Glutamatergic neuron (in vitro differentiated cells): ENCODE measurements at places on chromosomes 3 and 15. TPM values are rescaled to one million over a fixed set of nuclear protein-coding genes. Genes with fewer than 3 reads are reported as not detected.

GRCh38 chr15:59812889-59813288, 123.8 kb upstream of the BNIP2 start:
- H3K4me3 ChIP-seq = no peak overlapping the region
- H3K27ac ChIP-seq = no peak overlapping the region
- no peak for DNase-seq
- no peaks in the 10 kb centered on the region for H3K36me3 ChIP-seq
- no peaks in the 10 kb centered on the region for H3K27me3 ChIP-seq
- peaks cover 10% of the 10 kb centered on the region for H3K4me1 ChIP-seq

DNA sequence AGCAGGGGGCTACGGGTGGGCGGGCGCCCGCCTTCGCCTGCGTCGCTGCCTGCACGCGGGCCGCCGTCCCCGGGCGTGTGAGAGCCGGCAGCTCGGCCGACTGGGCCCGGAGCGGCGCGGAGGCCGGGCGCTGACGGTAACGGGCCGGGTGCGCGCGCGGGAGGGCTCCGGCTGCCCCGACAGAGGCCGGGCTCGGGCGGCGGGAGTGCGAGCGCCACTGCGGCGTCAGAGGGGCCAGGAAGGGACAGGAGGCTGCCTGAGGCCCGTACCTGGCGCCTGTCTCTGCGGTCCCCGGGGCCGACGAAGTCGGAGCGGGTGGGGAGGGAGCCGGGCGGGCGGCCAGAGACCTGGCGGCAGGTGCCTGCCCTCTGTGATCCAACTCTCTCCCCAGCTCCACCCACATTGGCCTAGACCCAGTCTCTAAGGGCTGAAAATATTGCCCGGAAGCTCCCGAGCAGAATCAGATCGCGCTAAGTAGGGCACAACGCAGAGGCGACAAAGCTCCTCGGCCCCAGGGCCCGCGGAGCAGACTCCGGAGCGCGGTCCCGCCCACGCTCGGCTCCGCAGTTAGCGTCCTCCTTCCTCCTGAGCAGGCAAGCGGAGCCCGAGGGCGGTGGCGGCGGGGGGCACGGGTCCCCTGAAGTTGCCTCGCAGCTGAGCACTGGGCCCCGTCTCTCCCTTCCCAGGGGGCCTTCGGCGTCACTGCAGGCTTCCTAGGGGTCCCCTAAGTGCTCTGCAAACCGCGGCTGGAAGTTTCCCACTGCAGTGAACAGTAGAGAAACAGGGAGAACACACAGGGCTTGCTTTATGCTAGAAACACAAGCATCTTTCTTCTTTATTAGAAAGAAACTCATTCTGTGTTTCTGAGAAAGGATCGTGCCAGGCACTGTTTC, at the start of gene MAN2A2:
Gene MAN2A2, plus strand, starts transcription at position 463 of the 893 bp plus-strand sequence. CDS start 906 bp downstream, outside the sequence.
- H3K27me3 ChIP-seq = peaks cover 11% of the 10 kb centered on the region
- peak within 1 kb of the TSS; percentile 40 for H3K27ac ChIP-seq
- peak; percentile 59 for DNase-seq
- H3K36me3 ChIP-seq = peaks cover 6% of the 10 kb centered on the region

DNA sequence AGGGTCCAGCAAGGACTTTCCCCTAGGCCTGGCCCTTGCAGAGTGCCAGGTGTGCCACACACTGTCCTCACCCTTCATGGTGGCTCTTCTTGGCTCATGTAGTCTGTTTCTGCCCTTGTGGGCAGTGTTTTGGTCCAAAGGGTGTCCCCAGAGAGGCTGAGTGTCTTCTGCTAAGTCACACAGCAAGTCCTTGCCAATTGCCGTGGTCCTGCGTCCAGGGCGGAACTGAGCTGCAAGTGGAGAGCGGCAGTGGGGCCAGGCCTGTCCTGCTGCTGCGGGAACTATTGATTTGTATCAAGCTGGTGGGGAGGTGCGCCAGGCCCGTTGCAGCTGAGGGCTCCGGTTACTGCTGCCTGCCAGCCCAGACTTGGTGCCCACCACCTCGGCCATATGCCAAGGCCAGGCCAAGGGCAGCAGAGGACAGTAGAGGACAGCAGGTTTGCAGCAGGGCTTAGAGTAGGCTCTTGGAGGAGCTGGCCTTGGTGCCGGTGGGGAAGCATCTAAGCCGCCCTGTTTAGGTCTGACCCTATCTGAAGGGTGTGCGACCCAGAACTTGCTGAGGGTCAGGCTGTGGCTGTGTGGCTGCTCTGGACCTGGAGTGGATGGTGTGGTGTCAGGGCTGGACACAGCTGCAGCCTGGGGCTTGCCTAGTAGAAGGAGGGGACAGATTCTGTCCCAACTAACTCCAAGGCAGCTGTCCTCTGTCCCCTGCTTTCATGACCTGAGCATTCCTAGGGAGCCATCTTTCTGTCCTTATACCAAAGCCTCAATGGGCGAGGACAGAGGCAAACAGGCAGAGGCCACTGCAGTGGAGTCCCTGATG, 4.5 kb downstream of the AMIGO3 start:
- H3K27me3 ChIP-seq = peaks cover 14% of the 10 kb centered on the region
- no peaks in the 10 kb centered on the region for H3K36me3 ChIP-seq
- H3K4me3 ChIP-seq = no peak overlapping the region
- H3K27ac ChIP-seq = no peak overlapping the region

DNA sequence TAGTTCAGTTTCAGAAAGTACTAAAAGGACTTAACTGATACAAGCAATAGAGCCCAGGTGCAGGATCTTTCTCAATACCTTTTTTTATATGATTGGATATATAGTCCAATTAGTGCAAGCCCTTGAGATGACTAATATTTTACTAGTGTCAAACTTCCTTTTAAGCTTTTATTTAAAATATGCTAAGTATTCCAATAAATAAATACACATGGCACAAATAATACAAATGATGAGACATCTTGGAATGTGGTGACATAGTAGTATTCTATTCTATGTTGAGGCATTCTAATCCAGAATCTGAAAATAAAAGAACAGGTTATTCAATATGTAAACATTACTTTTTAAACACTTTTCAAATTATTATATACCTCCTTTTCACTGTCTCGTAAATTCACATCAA, 670.0 kb downstream of the SI start:
- H3K27me3 ChIP-seq = no peaks in the 10 kb centered on the region
- no peak overlapping the region for H3K27ac ChIP-seq
- no peaks in the 10 kb centered on the region for H3K4me1 ChIP-seq
- DNase-seq = no peak

The SPTBN5 gene
- 0.32 TPM for total RNA-seq

The GOLGA8M gene
- not detected for total RNA-seq
